ENCODE measurements at places on chromosomes 4 and X.

- no peak for DNase-seq
These were observed 694 bp downstream of the TBL1X start for GRCh38 chrX:9465380-9466123.

GRCh38 chrX:11311706-11312105, 18.5 kb downstream of the AMELX start:
- DNase-seq: no peak

DNA sequence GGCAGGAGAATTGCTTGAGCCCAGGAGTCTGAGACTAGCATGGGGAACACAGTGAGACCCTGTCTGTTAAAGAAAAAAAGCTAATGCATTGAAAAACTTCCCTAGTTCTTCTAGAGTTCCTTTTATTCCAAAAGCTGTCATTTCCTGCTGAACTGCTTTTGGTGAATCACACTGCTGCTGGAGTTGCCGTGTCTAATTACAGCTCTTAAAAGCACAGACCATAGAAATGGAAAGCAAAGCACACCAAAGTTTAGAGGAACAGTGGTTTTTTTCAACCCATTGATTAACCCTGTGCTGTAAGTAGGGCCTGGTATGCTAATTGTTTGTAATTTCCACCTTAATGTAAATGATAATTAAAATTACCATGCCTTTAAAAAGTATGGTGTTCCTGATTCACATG, 52.4 kb downstream of the SEPTIN11 start:
- no peak for DNase-seq

GRCh38 chr4:10622728-10623127, 61.8 kb downstream of the CLNK start:
- no peak for DNase-seq

DNA sequence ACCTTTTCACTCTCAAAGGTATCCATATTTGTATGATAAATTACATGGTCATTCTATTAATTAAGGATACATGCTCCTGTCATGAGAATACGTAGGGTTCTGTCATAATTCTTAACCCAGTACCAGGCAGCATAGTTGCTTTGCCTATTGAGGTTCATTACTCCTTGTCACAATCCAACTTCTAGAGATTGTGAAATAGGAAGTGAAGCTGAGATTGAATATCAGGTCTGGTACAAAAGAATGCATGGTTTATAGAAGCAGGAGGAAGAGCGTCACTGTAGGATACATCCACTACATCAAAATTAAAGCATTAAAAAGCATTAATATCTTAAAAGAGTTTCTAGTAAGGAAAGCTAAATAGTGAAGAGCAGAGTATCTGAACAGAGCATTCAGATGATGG, 647.0 kb downstream of the IQCM start:
- DNase-seq: no peak

DNA sequence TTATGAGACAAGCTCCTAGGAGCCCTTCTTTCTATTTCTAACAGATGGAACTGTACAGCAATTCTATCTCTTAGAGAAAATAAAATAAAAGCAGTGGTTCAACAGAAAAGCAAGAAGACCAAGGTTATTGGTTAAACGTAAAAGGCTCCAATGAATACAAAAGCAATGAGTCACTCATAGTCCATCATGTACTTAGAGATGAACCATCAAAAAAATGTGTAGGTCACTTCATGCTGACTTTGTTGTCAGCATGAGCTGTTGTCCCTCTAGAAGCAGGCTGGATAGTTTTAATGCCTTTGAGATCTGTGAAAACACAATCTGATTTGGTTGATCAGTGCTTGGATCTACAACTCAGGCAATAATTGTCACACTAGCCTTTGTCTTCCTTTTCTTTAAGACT, 378.6 kb upstream of the ANXA10 start:
- no peak for DNase-seq

DNA sequence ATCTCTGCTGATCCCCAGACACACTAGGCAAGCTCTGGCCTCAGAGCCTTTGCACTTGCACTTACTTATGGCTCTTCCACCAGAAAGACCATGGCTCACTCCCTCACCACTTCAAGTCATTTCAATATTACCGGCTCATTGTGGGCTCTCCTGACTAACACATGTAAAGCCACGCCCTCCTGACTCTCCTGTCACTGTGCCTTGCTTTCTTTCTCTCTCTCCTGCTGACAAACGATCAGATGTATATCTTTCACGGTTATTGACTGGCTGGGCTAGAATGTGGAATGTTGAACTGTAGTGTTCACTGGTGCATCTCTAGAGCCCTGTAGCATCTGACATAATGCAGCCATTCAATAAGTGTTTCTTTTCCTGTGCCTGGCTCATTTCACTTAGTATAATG, 425.1 kb downstream of the RAB28 start:
- no peak for DNase-seq

GRCh38 chr4:91592125-91592524, 711.6 kb upstream of the GRID2 start:
- DNase-seq: no peak

- no peak for DNase-seq
These were observed 101.8 kb downstream of the ANXA5 start for GRCh38 chr4:121594796-121595526.
